ENCODE measurements at places on chromosomes 6 and 20.

DNA sequence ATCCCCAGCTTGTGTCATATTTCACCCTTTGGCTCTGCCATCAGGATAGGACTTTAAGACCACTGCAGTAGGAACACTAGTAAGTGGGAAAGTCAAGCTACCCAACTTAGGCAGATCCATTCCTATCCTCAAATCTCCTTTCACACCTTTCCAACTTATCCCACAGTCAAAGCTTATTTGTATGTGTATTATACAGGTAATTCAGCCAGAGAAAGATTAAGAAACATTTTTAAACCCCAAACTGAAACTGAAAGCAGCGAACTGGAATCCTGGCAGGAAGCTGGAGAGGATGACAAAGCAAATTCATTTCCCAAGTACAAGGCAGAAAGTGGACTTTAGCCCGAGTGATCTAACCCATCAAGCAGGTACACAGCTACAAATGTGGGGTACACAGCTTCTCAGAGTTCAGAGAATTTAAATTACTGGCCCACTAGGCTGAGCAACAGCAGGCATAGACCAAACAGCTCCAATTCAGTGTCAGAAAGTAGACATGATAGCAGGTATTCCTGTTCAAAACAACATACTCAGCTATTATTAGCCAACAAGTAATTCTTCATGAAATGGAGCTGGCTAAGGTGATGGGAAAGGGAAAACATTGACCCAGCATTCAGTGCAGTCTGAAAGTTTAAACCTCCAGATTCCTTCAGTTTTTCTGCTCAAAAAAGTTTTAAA lies 39.1 kb downstream of the ILRUN start:
- no peak for DNase-seq

GRCh38 chr6:99471638-99472037 lies 43.6 kb downstream of the USP45 start:
- no peak for DNase-seq

GRCh38 chr6:137092018-137092417 lies 47.3 kb upstream of the IL20RA start:
- no peak for DNase-seq

- DNase-seq = no peak
These were observed 41.3 kb downstream of the CARMIL1 start for GRCh38 chr6:25320459-25320858.

DNA sequence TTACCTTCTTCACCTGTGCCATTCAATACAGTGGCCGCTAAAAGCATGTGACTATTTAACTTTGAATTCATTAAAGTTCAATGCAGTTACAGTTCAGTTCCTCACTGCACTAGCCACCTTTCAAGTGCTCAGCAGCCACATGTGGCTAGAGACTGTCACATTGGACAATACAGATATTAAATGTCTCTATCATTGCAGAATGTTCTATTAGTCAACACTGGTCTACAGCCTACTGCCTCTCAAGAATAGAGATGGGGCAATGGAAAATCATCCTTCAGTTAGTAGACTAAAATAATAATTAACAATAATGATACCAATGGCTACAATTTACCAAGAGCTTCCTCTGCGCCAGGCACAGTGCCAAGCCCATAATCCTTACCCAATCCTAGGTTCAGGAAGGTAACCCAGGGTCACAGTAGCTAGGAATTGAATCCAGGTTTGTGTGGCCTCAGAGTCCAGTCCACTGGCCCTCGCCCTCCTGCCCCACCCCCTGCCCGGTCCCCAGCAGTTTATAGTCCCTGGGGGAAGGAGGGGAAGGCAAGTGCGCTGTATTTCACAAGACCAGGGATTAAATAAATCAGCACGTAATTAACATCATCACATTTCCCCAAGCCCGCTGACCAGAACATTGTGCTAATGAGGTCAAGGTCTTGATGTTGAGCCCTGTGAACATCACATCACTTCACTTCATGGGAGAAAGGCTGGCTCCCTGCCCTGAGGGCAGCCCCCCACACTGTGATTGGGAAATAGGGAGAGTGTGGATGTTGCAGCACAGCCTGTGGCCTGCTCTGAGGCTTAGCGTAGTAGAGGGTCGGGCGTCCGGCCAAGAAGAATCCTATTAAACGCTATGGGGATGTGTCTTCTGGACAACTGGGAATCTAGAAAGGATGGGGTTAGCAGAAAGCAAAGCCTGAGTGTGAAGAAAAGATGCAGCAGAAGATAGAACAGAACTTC lies 147.2 kb downstream of the VEGFA start:
- DNase-seq = no peak

DNA sequence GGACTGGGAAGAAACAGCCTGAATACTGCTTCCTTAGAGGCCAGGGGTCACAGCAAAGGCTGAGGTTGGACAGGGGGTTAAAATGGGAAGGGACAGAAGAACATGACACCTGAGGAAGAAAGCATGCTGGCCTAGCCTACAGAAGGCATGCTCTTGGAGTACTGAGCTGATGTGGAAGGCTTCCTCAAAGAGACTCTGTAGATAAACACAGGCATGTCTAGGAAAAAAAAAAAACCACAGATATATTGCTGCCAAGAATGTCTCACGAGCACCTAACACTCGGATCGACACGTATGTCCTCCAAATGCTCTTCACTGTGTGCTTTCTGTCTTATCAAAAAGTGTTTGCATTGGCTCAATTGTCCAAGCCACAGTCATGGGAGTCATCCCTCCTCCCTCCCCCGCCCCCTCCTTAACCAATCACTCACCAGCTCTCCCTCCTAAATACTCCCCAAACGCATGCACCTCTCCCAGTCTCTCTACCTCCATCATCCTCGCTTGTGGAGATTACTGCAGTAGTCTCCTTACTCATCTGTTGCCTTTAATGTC lies 101.1 kb upstream of the LRFN2 start:
- DNase-seq = no peak

- peak; percentile 57 for DNase-seq
These were observed 84.0 kb upstream of the ZNF217 start for GRCh38 chr20:53677447-53678314.

- no peak for DNase-seq
These were observed 43.4 kb downstream of the SPDEF start for GRCh38 chr6:34512738-34513115.

DNA sequence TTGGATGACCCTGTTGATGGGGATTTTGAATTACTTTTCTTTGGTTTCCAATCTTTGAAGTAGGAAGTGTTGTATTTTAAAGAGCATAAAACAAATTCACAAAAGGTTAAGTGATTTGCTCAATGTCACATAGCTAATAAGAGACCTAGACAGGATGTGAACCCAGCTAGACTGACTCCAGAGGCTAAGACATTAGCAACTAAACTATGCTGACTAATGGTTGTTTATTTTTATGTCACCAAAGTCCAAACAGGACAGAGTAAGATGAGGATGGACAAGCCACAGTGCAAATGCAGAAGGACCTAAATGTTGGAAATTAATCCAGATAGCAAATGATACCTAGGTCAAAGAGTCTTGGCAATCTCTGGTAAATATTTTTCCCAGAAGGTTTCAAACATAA lies 38.0 kb downstream of the OGFRL1 start:
- no peak for DNase-seq

DNA sequence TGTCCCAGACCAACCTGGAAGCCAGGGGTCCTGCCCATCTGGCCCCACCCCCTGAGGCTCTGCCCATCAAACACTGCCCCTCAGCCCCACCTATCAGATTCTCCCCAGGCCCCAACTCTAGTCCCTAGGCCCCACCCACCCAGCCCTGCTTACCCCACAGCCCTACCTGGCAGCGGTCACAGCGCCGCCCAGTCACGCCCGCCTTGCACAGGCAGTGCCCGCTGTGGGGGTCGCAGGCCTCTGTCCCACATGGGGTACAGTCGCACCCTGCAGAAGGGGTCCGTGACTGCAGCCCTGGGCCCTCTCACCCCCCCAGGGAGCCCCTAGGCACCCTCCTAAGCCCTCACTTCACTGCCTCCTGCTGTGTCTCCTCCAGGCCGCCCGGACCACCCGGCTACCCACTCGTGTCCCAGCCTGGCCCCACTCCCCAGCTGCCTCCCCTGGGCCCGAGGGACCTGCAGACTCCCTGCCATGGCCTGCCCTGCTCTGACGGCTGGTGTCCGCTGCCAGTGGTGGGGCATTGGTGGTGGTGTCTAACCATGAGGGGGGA lies 19.8 kb downstream of the ADRM1 start:
- DNase-seq = no peak

GRCh38 chr6:150915880-150916265 lies 50.4 kb downstream of the MTHFD1L start:
- DNase-seq = no peak

GRCh38 chr20:46681032-46681854 lies 8.0 kb downstream of the TP53RK start:
- DNase-seq = peak; percentile 83

DNA sequence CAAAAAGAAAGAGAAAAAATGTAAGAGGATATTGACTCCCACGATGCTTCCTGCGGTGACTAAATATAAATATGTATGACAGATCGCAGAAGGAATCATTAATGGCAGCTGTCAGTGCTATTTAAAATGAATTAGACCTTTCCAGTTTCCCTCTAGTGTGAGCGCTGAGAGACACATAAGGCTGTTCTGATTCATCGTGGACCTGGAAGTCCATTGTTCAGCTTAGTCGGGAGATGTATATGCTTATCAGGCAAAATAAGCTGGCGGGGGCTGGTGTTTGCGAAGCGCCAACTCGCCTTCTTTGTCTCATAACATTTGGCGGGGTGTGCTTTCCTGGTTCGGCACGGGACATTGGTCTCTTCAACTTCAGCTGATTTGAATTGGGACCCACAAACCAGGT lies 95.4 kb downstream of the CDH4 start:
- no peak for DNase-seq

DNA sequence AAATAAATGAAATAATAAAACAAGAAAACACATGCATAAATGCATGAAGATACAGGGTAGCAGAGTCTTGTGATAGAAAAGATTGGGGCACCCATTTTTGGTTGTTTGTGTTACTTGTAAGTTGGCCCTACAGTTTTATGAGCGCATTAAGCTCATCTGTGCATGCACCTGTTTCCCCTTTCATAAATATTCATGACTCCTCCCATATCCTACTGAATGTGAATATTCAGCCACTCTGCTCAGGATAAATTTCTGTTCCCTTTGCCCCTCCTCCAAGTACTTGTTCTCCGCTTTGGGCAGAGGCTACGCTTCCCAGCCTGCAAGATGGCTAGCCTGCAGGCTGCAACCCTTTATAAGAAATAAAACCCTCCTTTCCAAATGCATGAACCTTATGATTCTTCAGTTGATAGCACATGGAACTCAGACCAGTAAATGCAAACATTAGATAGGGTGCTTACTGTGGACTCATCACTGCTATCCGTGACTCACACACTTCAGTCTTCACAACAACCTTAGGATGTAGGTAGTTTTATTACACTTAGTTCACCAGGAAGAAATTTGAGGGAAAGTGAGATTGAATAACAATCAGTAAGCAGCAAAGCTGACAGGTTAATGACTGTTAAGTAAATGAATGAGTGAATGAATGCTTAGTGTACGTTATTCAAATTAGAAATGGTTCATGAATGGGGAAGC lies 15.0 kb downstream of the ALDH8A1 start:
- no peak for DNase-seq

DNA sequence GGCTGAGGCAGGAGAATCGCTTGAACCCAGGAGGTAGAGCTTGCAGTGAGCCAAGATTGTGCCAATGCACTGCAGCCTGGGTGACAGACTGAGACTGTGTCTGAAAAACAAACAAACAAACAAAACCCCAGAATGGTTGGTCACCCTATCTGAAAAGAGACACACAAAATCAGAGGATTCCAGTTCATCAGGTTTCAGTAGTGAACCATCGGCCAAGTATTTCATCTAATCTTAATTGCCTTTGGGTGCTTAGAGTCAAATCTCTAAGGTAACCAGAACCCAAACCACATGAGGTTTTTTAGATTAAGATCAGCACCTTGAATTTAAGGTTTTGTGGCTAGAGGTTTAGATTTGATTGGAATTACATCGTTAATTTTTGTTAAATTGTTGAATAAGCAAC lies 8.3 kb upstream of the ZBTB2 start:
- no peak for DNase-seq

GRCh38 chr6:135289816-135290215 lies 108.7 kb downstream of the MYB start:
- DNase-seq = no peak

- DNase-seq = no peak
These were observed 25.6 kb downstream of the FILIP1 start for GRCh38 chr6:75467966-75468365.

DNA sequence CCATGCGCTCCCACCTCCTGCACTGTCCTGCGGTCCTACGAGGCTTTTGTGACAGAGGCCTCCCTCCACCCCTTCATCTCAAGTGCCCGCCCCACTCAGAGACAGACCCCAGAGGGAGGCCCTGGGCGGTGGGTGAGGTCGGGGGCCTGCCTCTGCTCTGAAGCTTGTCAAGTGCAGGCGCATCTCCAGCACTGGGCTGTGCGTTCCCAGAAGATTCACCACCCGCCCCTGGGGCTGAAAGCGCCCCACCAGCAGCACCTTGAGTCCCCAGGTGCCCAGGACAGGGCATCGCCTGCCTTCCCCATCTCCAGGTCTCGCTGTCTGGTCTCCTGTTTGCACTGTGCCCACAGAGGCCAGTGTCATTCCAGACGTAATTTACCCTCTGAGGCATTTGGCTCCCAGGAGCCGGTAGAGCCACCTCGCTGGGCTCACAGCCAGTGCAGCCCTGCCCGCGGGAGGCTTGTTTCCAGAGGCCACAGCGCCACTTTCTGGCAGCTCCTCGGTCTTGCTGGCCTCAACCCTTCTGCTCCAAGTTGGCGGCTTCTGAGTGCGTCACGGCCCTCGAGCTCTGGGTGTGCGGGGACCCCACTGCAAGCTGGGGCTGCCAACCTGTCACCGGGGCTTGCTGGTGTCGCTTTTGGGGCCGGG lies 191.1 kb downstream of the TAF4 start:
- peak; percentile 32 for DNase-seq

- no peak for DNase-seq
These were observed 631.4 kb downstream of the CDH26 start for GRCh38 chr20:60589623-60590022.

DNA sequence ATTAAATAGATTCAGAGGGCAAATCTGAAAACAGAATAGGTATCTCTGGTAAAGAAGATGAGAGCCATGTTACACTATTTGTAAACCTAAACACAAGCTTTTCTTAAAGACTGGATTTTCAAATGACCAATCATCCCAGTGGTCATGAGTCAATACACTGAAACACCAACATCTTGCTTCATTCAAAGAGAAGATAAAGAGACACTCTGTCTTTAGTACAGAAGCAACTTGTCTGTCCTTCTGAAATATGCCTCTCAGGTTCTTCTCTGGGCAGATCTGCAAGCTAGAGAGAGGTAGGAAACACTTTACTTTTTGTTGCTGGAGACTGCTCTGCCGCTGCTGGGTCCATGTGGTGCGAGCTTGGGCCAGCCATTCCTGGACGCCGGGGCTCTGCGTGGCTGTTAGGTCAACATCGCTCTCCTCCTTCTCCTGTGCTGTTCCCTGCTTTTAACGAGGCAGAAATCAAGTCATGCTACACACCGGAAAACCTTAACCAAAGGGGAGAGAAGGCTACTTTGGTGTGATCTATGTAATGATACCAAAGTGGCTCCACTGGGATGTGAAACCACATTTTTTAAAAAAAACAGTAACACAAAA lies 368.2 kb downstream of the SYNE1 start:
- no peak for DNase-seq

GRCh38 chr6:113539623-113540022 lies 317.5 kb upstream of the MARCKS start:
- no peak for DNase-seq

- DNase-seq = peak; percentile 10
These were observed 10.2 kb downstream of the POU3F2 start for GRCh38 chr6:98844244-98845210.

- no peak for DNase-seq
These were observed 2.8 kb downstream of the SPO11 start for GRCh38 chr20:57332105-57333089.

- DNase-seq = no peak
These were observed 271.6 kb upstream of the RIN2 start for GRCh38 chr20:19486446-19486845.
